Activated CD4-positive, alpha-beta T cell treated with anti-CD3 and anti-CD28 coated beads for 1 hour (primary cell): ENCODE measurements at places on chromosomes 12 and 14.

DNA sequence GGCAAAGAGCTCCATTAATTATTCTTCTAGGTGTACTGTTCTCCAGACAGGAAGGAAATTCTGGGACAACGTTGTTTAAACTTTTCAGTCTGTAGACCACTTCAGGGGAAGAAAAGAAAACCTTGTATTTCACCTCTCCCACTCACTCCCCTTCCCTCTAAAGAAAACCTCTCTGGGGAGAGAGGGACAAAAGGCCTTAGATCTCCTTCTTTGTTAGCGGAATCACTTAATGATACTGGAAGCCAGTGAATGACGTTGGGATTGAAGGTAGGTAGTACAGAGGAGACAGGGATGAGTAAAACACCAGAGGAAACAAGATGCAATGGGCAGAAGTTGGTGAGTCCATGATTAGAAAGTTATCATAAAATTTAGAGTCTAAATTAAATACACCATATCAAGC, 38.7 kb upstream of the SGPP1 start:
- DNase-seq, result no peak

DNA sequence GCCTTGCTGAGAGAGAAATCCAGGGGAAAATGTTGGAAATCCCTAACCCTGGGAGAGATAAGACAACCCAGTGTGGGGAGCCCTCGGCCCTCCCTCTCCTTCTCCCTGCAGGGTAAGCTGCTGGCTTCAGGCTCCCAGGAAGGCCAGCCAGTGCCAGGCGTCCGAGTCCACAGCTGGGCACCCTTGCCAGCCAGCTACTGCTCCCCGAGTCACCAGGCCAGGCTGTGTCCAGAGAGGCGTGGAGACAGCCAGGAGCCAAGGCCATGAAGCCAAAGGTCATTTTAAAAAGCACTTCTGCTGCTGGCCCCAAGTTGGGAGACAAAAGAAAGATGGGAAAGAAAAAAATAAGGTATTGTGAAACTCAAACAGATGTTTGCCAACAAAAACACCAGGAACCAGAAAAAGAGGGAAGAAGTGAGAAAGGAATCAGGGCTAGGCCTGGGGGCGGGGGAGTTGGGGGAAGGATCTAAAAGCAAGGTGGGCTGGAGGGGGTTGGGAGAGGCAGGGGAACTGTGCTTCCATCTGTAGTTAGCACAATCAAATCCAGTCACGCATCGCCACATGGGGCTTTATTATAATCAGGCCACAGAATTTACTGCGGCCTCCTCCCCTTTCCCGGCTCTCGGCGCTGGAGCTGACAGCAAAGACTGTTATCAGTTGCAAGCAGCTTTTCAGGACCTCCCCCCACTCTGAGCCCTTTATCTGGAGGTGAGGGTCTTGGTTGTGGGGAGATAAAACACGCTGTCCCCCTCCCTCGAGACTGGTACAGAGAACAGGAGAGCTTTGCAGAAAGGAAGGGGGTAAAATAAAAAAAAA, 33.5 kb downstream of the RBM19 start:
- DNase-seq, result no peak

DNA sequence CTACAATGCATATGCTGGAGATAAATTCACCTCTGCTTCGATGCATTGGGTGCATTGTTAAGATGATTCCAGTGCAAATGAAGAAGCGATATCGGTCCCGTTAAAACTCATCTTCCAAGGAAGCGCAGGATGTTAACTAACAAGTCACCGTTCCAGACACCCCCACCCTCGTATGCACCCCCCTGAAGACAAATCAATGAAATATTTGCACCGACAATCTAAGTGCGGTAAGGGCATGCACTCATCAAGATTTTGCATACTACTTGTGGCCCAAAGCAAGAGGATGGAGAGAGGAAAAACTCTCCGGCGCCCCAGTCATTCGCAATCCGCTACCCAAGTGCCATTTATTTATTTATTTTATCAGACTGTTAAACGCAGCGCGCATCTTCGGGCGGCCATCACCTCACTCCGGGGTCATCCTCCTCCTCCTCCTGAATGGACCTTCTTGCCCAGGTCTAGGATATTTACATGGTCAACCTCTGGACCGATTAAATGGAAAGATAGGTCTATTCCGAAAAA, 1.2 kb downstream of the NOVA1 start:
- no peak for DNase-seq

DNA sequence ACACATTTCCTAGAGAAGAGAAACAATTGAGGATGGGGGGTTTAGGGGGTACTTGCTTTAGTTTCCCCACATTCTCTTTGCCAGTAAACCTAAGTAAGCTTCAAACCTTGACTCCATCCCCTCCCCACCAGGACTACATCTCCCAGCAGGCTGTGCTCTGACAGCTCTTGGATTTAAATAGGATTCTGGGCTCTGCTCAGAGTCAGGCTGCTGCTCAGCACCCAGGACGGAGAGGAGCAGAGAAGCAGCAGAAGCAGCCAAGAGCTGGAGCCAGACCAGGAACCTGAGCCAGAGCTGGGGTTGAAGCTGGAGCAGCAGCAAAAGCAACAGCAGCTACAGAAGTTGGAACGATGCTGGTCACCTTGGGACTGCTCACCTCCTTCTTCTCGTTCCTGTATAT, 20.6 kb downstream of the RDH12 start:
- no peak for DNase-seq

GRCh38 chr12:3543826-3544225, 52.8 kb downstream of the PRMT8 start:
- no peak for DNase-seq

DNA sequence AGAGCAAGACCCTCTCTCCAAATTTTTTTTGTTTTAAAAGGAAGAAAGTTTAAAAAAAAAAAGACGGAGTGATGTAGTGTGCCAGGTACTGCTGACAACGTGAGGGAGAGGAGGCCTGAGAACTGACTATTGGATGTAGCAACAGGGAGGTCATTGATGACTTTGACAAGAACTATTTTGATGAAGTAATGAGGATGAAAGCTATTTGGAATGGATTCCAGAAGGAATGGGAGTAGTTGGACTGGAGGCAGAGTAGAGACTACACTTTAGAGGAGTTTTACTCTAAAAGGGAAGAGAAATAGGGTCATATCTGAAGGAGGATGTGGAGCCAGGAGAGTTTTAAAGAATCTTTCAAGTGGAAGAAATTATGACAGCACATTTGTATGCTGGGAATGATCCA, 27.8 kb upstream of the SLC38A2 start:
- DNase-seq, result no peak

GRCh38 chr14:43789458-43789857, 717.6 kb downstream of the FSCB start:
- DNase-seq, result no peak

- DNase-seq, result no peak
Observed at GRCh38 chr12:26750531-26751175, 82.3 kb downstream of the ITPR2 start.
